ENCODE measurements at places on chromosomes 2 and 18.

DNA sequence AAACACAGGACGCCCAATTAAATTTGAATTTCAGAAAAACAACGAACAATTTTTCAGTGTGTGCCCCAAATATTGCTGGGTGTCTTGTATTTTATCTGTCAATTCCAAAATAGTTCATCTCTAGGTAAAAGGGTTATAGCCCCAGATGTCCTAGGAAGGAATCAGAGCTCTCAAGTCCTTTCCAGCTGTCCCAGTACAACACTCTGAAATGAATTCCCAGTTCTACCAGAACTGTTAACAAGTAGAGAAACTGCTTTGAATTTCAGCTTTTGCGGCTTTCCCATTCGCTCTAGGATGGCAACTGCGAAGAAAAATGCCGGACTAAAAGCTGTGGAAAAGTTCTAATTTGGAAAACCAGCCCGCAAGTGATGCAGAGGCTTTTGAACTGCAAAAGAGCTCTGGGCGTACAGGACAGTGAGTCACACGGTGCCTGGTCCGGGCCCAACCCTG lies 497 bp upstream of the GIGYF2 start:
- no peak for DNase-seq

GRCh38 chr2:14737201-14737600 lies 104.7 kb downstream of the LRATD1 start:
- DNase-seq: no peak

GRCh38 chr18:76258209-76258608 lies 236.8 kb downstream of the ZNF516 start:
- DNase-seq: no peak

GRCh38 chr2:67346718-67347407 lies 50.3 kb upstream of the ETAA1 start:
- no peak for DNase-seq

DNA sequence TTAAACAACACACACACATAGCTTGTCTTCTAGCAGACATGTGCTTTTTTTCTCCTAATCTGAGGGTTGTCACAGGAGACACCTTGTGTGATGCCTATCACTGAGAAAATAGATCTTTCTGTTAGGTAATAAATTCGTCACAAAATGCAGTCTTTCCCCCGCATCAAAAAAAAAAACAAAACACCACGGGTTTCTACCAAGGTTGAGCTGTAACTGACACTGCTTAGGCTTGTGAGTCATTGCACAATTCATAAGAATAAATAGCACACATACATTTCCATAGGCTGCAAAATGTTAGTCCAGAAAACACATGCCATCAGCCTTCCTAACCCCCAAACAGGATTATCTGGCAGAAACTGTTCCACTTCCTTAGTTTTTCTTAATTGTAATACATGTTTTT lies 6.5 kb downstream of the TMEM163 start:
- DNase-seq: no peak

- no peak for DNase-seq
Measured at GRCh38 chr2:71896385-71897136, 251.1 kb downstream of the CYP26B1 start.

DNA sequence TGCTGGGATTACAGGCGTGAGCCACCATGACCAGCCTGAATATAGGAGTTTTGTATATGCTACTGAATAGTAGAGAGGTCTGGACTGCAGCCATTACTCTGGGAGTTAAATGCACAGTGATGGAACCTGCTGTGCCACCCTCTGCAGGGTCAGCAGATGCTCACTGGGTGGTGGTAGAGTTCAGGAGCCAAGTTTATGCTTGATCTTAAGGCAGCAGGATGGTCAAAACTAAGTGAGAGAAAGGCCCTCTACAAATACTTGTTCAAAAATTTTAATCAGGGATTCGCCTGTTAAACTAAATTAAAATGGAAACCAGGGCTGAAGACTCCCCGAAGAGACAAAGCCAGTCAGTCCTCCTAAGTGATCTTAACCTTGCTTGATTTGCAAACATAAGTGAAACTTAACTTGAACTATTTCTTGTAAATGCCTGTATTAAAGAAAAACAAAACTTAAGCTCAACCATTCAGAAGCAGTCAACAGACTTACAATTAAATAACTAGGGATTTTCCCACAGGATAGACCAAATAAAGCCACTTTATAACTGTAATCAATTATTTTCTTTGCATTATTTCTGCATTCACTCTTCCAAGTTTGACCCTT lies 4.2 kb upstream of the WDFY1 start:
- no peak for DNase-seq

DNA sequence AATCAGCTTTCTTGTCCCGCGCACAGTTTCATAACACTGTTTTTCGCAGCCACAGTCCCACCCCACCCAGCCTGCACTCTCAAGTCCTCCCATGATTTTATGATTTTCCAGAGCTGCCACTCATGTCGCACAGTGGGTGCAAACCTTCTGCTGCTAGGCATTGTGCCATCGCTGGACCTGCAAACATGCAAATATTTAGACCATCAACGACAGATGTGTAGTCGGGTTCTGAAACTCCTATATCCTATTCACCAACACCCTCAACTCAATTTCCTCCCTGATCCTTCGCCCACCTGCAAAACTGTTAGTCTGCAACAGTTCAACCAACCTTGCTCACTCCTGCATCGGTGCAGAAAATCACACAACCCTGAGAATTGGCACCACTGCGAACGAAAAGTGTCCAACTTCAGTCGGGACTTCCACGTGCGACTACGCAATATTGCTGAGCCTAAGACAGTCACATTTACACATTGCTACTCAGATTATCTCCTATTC lies 871 bp upstream of the ALS2 start:
- no peak for DNase-seq

DNA sequence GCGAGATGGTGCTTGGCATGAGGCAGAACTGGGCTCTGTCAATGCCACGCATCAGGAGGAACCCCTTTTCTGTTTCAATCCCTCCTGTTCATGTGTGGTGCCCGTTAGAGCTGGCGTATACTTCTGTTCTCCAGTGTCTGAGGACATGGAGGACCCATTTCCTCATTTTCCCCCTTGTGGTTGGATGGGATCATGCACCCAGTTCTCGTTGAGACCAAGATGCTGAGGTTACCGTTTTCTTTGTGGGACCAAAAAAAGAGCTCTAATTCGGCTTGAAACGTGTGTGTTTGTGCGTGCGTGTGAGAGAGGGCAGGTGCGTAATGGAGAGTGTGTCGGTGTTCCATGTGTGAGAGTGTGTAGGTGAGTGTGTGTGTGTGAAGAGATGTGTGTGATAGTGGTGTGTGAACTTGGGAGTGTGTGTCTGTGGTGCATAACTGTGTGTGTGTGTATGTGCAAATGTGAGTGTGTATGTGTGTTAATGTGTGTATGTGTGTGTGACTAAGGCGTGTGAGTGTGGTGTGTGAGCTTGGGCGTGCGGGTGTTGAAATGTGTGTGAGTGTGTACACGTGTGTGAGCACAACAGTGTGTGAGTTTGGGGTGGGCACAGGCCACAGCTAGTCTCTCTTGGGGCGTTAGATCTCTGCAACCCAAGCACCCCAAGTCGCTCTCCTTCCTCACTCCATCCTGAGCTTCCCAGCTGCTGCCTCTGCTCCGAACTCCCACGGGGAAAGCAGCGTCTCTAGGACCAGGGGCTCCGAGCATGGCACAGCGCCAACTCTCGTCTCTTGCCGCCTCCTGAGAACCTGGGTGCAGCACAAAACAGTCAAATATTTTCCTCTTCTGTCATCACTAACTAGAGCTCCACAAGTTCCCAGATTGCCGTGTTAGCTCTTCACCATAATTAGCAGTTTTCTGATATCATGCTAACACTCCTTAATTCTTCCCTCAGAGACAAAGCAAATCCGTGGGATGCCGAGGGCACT lies 75.8 kb downstream of the LONRF2 start:
- DNase-seq: no peak

DNA sequence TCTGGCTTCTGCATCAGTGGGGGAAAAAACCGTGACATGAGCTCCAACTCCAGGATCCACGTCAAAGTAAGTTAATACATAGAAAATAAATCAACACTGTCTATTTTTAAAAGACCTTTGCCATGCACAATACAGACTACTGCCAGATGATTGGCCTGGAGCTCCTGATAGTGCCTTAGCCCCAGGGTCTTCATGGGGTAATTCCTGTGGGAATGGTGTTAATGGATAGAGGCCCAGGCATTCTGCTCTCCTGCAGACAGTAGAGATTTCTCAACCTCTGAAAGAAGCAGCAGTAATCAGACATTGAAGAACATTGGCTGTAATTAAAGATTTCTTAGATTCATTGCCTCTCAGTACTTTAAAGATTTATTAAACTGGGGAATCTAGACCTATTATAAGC lies 4.3 kb upstream of the PLCL1 start:
- DNase-seq: no peak

GRCh38 chr2:210086292-210086691 lies 83.9 kb downstream of the RPE start:
- DNase-seq: no peak

GRCh38 chr2:176455816-176456291 lies 186.6 kb downstream of the MTX2 start:
- no peak for DNase-seq

- DNase-seq: no peak
Measured at GRCh38 chr18:23612434-23613090, 26.3 kb upstream of the NPC1 start.

DNA sequence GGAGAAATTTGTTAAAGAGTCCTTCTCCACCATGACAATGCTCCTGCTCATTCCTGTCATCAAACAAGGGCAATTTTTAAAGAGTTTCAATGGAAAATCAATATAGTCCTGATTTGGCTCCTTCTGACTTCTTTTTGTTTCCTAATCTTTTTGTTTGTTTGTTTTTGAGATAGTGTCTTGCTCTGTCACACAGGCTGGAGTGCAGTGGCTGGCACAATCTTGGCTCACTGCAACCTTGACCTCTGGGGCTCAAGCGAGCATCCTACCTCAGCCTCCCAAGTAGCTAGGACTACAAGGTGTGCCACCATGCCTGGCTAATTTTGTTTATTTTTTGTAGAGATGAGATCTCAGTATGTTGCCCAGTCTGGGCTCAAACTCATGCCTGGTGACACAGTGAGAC lies 58.3 kb downstream of the BMPR2 start:
- DNase-seq: no peak

GRCh38 chr2:71833855-71834560 lies 313.7 kb downstream of the CYP26B1 start:
- DNase-seq: no peak

Data from activated T-cell treated with anti-CD3 and anti-CD28 coated beads for 48 hours (primary cell).